Stimulated activated CD8-positive, alpha-beta memory T cell treated with anti-CD3 and anti-CD28 coated beads, Interleukin-7, amount 100 ng/mL, for 1 hour (primary cell): ENCODE measurements at places on chromosomes 2 and 18.

DNA sequence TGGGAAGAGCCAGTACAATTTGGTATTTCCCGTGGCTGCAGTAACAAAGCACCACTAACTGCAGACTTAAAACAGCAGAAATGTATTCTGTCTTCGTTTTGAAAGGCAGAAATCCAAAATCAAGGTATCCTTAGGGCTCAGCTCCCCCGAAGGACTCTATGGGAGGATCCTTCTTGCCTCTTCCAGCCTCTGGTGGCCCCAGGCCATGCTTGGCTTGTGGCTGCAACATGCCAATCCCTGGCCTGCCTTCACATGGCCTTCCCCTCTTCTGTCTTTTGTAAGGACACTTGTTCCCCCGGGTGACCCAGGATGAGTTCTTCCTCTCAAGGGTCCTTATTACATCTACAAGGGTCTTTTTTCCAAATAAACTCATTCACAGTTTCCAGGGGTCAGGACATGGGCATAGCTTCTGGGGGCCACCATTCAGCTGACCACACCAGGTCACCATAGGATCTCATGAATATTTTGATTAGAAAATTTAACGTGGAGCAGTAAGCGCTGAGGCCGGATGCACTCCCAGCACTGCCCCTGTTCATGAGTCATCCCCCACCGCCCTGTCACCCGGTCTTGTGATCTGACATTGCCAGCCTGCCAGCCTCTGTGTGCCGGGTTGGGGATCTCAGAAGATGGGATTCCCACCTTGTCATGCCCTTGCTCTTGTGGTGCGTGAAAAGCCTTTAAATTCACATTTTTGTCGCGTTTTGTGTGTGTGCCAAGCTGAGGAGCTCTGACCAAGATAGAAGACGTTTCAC is 61.2 kb upstream of the B3GNT7 start:
- no peak for DNase-seq

GRCh38 chr2:225040856-225041206 is 1.4 kb downstream of the DOCK10 start:
- no peak for DNase-seq

GRCh38 chr18:2406544-2406943 is 164.8 kb downstream of the METTL4 start:
- no peak for DNase-seq

DNA sequence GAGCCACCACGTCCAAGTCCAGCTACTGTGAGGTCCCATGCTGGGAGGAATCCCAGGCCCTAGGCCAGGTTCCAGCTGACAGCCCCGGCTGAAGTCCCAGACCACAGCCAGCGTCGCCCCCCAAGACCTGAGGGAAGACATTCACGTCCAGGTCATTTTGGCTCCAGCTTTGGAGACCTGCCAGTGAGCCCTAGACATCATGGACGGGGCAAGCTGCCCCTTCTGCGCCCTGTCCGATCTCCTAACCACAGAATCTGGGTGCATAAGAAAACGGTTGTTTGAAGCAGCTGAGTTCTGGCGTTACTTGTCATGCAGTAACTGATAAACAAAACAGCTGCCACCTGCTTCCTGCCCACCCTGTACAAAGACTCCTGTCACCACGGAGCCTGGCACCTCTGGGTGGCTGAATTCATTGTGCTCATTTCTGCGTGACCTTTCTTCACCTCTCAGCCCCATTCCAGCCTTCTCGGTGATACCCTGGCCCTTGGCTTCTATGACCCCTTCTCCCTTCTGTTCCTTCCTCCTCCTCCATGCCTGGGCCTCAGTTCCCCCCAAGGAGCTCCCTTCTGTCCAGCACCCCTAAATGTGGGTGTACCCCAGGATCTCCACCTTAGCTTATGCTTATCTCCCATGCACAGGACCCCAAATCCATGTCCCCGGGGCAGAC is 72.6 kb upstream of the SMAD7 start:
- DNase-seq, result no peak

DNA sequence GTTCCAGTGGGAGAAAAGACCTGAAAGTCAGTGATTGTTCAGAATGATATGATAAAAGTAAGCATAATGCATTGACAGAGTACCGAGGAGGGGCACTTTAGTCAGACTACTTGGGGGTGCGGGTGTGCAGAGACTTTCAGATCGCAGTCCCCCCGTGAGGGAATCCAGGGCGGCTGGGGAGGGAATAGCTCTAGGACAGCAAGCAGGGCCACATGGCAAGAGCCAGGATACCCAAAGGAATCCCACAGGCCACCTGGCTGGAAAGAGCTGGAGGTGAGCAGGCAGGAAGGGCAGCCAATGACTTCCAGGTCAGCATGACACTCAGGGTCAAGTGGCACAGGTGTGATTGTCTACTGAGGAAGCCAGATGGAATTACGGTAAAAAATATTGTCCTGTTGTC is 157.5 kb downstream of the CYP26B1 start:
- DNase-seq, result no peak

GRCh38 chr18:8116341-8117005 is 492.8 kb upstream of the RAB12 start:
- DNase-seq, result no peak

DNA sequence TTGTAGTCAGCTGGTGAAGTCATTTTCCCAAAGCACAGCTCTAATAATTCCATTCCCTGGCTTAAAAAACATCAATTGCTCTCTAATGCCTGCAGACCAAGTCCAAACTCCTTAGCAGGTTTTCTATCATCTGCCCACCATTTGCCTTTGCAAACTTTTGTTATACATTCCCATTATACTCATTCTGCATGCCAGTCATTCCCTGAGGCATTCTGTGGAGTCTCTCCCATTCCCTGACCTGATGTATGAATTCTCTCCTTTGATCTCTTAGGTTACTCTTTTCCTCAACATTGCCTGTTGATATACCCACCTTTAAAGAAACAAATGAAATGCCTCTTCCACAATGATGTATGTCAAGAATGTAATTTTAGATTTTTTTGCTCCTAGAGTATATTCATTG is 852.0 kb upstream of the FSHR start:
- DNase-seq, result no peak

DNA sequence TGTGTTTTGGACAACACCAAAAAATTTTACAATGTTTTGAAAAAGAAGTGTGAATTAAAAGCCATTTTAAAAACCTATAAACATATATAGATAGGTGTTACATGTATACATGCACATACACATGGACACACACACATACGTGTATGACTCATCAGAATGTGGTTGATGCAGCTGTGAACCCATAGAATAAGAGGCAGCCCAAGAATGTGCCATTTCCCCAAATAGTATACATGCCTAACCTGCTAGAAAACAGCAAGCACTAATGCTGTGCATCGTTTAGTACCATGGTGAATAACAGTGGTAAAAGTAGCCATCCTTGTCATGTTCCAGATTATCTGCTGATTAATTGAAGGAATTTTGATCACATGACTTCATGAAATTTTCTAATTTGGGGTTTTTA is 149.0 kb downstream of the DSEL start:
- no peak for DNase-seq

- DNase-seq, result no peak
Observed at GRCh38 chr2:70964133-70964532, 14.3 kb upstream of the ANKRD53 start.

- DNase-seq, result no peak
Observed at GRCh38 chr2:129796225-129796624, 183.2 kb upstream of the RAB6C start.

- no peak for DNase-seq
Observed at GRCh38 chr2:120228503-120228902, 5.3 kb upstream of the TMEM185B start.

- DNase-seq, result no peak
Observed at GRCh38 chr2:234494361-234495250, 2.3 kb downstream of the ARL4C start.

DNA sequence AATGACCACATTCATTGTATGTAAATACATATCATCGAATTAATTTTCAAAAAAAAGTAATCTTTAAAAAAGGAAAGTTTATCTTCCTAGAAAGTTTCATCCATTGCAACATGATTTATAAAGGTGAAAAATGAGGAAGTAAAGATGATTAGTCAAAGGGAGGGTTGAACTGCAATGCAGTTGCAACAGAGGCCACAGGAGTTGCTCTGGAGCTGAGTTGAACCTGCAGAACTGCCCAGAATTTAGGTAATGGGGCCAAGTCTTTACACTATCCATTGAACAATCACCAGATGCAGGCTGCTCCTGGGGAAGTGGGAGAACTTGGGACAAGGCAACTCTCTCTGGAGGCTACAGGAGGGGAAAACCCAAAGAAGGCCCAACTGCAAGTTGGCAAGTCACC is 390.7 kb downstream of the METTL4 start:
- no peak for DNase-seq

DNA sequence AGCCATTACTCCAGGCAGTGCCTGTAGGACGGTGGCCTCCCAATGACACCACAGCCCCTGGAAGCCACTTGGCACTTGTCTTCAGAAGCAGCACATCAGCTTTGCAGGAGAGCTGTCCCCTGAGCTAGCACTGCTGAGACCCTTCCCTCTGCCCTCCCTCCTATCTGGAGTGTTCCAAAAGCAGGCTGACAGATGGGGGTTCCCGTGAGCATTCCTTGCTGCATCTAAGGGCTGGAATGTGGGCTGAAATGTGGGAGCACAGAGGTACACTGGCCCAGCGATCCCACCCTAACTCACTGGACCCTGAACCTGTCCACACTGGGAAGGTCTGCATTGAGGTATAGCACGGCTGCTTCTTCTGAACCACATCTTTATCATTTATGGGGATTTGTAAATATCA is 230.1 kb downstream of the ANAPC1 start:
- no peak for DNase-seq

DNA sequence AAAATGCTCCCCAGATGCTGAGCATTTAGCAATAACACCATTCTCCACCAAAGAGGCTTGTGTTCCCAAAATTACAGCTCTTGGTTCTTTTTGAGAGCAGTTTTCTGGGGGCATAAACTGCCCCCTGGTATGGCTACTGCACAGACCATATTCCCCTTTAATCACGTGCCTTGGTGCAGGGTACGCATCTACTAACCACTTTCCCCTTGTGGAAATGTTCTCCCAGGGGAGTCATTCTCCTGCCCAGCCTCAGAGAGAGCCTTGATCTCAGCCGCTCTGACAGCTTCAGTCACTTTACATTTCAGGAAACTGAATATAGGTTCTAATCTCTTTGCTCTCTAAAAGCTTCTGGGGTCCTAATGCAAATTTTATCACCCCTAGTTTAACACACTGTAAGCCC is 44.7 kb upstream of the EML6 start:
- DNase-seq, result no peak

DNA sequence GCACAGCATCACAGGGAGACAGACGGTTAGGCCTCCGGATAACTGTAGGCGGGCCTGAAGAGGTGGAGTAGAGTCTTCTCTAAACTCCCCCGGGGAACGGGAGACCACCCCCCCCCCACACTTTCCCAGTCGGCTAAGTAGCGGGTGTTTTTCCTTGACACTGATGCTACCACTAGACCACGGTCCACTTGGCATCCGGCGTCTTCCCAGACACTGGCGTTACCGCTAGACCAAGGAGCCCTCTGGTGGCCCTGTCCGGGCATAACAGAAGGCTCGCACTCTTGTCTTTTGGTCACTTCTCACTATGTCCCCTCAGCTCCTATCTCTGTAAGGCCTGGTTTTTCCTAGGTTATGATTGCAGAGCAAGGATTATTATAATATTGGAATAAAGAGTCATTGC is 25.7 kb upstream of the NCL start:
- no peak for DNase-seq

- no peak for DNase-seq
Observed at GRCh38 chr2:127219171-127220070, 678 bp downstream of the CYP27C1 start.

DNA sequence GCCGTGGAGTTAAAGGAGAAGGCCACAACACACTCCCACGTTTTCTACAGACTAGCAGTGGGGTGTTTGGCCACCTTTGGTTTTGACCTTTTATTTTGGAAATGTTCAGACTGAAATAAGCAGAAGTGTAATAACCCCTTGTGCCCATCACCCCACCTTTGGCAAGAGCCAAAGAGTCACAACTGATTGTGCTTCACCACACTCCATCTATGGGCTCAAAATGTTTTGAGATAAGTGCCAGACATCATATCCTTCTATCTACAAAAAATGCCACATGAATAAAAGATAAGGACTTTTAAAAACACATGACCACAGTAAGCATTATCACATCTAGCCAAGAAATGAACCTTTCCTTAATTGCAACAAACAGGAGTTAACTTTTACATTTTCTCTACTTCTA is 9.9 kb upstream of the GPR35 start:
- DNase-seq, result no peak

- no peak for DNase-seq
Observed at GRCh38 chr18:49690312-49690711, 123.0 kb downstream of the ACAA2 start.

GRCh38 chr2:171878481-171878993 is 15.5 kb downstream of the SLC25A12 start:
- no peak for DNase-seq

GRCh38 chr18:70450426-70451253 is 161.8 kb downstream of the SOCS6 start:
- no peak for DNase-seq

- DNase-seq, result peak; percentile 3
Observed at GRCh38 chr18:58321986-58322385, 278.0 kb downstream of the NEDD4L start.

GRCh38 chr2:168178520-168179324 is 68.7 kb downstream of the STK39 start:
- DNase-seq, result no peak

GRCh38 chr2:227862227-227862740 is 9.1 kb upstream of the DAW1 start:
- no peak for DNase-seq

- no peak for DNase-seq
Observed at GRCh38 chr18:59833785-59834184, 66.0 kb upstream of the PMAIP1 start.

GRCh38 chr18:73118121-73118816 is 250.5 kb upstream of the NETO1 start:
- no peak for DNase-seq

DNA sequence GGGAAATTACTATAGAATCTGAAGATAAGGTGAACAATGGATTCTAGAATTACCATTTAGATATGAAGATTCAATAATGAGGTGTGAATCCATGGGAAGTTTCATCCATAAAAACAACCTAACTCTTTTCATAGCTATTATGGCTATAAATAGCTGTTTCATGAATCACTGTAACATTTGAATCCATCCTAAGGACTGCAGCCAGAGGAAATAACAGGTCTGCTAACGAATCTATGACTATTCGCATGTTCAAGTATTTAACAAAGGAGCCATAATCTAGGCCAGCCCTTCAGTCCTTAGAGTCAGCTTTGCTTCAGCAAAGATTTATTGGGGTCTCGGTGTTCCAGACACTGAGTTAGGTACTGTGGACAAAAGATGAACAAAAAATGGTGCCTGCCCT is 87.1 kb downstream of the MYOM1 start:
- no peak for DNase-seq

DNA sequence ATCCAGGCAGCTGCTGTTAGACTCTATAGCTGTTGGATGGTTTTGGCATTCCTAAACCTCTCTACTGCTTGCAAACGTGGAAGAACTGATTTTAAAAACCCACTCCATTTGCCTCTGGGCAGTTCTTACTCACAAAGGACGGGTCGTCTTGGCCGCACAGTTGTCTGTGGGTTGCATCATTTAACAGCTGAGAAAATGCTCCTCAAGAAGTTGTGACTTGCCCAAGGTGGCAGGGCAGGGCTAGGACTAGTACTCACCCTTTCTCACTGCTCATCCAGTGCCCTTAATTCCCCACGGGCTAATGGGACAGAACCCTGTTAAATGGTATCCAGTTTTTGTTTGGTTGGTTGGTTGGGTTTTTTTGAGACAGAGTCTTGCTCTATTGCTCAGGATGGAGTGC is 997 bp upstream of the DRC1 start:
- no peak for DNase-seq
